ENCODE measurements at places on chromosomes 2 and 18.

DNA sequence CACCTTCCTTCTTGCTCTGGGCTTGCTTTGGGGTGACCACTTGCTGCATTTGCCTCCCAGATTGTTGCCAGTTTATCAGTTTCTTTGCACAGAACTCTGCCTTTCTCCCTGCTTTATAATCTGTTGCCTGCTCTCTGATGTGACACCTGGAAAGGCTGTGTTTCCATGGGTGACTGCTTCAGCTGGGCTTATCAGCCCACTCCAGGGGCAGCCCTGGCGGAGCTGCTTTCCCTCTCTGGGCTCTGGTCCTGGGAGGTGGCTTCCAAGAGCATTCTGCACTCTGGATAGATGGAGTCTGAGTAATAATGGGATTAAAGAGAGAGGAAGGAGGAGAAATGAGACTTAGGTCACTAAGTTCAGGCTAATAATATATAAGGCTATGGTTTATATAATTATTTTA, 352.7 kb downstream of the TSN start:
- DNase-seq = no peak

- peak; percentile 66 for DNase-seq
Observed at GRCh38 chr2:196677404-196677803, 37.9 kb downstream of the CCDC150 start.

DNA sequence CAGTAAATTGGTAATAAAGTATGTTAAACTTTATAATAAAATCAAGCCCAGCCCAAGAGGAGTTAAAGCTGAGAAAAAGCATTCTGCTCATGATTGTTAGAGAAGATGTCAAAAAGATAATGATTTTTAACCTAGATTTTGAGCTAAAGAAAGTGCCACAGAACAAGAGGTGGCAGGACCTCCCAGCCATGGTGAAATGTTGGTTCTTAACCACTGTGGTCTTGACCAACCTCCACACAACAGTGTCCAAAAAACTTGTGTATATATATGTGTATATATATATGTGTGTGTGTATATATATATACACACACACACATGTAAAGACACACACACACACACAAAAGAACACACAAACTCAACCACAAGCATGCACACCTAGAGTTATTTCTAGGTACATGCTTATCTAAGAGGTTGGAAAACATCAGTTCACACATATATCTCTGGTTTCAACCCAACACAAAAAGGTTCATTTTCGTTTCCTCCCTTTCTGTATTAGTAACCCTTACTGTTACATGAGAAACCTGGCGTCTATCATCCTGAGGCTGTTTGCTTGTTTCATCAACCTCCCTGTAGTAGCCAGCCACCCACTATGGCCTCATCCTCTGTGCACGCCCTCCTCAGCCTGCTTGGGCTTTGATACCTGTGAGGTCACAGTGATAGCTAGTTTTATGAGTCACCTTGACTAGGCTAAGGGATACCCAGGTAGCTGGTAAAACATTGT, 631.8 kb upstream of the ID2 start:
- no peak for DNase-seq

GRCh38 chr2:229330952-229331351, 59.9 kb upstream of the PID1 start:
- DNase-seq = no peak
